ENCODE measurements at places on chromosomes 7 and 10. TPM values are rescaled to one million over a fixed set of nuclear protein-coding genes. Genes with fewer than 3 reads are reported as not detected.

The ANKRD61 gene
- total RNA-seq, result 0.29 TPM

The LRRN3 gene
- 9.9 TPM for total RNA-seq

The ZNF467 gene
- 10.4 TPM for total RNA-seq

The MMRN2 gene
- total RNA-seq, result 62.1 TPM

DNA sequence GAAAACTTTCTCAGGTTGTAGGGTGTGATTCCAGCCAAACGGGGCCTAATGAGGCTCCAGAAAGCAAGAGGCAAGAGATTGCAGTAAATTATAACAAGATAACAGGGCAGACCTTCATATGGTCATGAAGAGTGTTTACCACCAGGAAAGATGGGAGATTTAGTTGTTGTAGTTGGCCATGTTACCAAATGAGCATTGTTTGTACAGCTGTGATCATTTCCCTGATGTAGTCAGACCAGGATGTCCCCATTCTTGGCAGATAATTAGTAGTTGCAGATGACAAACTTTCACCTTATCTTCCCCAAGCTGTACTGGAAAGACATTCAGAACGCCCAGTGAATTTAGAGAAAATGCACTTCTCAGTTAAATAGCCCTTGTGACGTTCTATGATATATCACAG, 630.8 kb downstream of the ANKRD7 start:
- no peak for DNase-seq

- no peak for DNase-seq
Measured at GRCh38 chr7:73906874-73907273, 45.9 kb downstream of the TMEM270 start.

DNA sequence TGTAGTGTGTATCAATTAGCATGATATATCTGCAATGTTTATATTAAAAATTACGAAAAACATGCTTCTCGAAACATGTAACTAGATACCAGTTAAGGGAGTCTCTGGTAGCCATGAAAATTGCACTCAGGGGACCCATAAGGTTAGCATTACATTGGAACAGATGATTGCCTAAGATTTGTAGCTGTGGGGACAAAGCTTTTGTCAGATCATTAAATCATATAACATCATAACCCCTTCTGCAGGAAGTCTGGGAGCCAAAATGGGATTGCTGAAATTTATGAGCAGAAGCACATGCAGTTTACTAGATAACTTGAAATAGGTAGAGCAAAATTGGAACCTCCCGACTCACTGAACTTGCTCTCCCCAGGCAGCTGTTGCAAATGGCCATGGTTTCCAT, 235.0 kb upstream of the IGFBP3 start:
- DNase-seq, result no peak
